ENCODE measurements at places on chromosomes 2 and 18. TPM values are rescaled to one million over a fixed set of nuclear protein-coding genes. Genes with fewer than 3 reads are reported as not detected.

Gene IDH1
- 46.8 TPM for total RNA-seq

Gene REG3A
- not detected for total RNA-seq

Gene UGT1A5
- not detected for total RNA-seq

Gene CHST10
- total RNA-seq, result 6.3 TPM

- DNase-seq, result no peak
Measured at GRCh38 chr2:195985741-195986140, 82.9 kb downstream of the DNAH7 start.

DNA sequence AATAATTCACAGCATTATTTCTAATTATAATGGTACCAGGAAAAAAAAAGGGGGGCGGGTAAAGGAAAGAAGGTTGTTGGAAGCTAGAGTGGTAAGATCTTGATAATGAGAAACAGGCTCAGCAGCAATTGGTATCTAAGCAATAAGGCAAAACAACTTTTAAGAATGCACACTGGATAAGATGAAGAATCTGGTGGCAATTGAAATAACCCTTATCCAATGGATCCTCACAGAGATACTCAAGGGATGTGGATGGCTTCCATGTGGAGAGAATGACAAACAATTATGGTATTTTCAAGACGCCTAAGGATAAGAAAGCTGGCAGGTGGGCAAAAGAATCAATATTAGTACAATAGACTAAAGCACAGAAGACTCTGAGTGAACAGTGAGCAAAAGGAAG lies 153.6 kb downstream of the UPP2 start:
- no peak for DNase-seq

GRCh38 chr2:146295080-146295670 lies 1549.7 kb upstream of the ACVR2A start:
- DNase-seq, result no peak

DNA sequence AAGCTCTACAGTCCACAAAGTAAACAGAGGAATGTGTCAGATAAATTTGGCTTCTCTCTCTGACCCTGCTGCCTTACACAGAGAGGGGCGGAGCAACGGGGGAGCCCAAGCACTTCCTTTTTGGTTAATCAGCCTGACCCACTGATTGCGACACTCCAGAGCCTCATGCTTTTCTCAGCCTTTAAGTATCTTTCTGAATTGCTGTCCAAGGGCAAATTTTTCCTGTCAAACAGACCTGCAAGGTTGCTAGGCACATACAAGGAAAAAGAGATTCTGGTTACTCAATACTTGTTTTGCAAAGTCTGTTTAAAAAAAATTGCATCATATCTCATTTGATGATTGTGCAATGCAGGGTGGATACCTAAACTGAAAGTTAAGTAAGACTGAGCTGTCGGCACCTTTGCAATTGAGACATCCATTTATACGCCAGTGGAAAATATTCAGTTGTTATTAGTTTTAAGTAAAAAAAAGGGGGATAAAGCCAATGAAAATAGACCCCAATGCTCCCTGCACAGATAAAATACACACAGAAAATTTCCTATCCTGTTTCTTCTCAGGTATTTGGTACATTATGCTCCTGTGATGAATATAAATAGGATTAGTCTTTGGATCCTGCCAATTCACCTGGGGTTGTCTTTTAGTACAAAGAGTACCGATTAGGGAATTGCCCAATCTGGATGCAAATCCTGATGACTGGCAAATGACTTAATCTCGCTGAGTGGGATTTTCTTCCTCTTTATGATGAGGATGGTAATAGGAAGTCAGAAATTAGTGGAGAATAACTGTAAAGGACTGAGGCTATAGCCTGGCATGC lies 260.2 kb upstream of the TRIB2 start:
- DNase-seq, result peak; percentile 94

DNA sequence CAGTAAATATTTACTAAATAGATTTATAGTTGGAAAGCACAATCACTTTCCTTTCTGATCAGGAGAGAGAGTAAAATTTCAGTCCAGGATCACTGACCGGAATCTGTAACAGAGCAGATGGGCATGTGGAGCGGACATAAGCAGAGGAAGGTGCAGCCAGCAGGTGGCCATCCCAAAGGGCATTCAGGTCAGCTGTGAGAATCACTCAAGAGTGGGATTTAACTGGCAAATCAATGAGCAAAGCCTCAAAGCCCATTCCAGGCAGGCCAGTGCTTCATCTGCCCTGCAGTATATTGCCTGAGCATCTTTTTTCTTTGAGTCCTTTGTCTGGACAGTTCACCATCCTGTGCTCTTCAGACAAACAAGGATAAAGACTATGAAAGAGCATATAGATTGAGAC lies 166.4 kb upstream of the SLC14A2 start:
- no peak for DNase-seq

DNA sequence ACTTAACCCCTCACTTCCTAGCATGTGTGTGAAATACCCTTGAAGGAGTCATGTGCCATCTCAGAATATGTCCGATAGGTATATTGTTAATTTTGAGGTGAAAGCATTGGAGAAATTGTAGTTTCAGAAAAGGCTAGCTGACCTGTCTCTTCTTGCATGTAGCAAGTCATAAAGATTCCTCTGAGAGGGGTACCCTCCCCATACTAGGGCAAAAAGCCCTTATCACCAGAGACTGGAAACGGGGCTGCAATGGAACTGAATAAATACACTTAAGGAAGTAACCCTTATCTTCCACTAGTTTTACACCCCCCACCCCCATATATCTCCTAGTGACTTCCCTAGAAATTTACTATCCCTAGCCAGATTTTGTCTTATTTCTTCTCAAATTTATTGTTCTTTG lies 1.8 kb upstream of the SF3B6 start:
- DNase-seq, result no peak

- DNase-seq, result no peak
Measured at GRCh38 chr2:118003396-118003824, 10.5 kb downstream of the CCDC93 start.

GRCh38 chr18:48621240-48621639 lies 82.4 kb downstream of the CTIF start:
- DNase-seq, result no peak

- DNase-seq, result no peak
Measured at GRCh38 chr2:69645031-69645431, 1.5 kb upstream of the AAK1 start.

- DNase-seq, result no peak
Measured at GRCh38 chr18:9135912-9136314, 668 bp upstream of the ANKRD12 start.

Data from posterior vena cava (tissue), 2 donors.